Mammary epithelial cell (primary cell): ENCODE measurements at places on chromosomes 13 and 19.
A peak's percentile ranks its signal among the peaks of the same experiment; 100 is the strongest.

- DNase-seq = no peak
Observed at GRCh38 chr19:33794683-33795369, 1.8 kb upstream of the KCTD15 start.

- DNase-seq = no peak
Observed at GRCh38 chr13:99051768-99052455, 74.0 kb upstream of the DOCK9 start.

DNA sequence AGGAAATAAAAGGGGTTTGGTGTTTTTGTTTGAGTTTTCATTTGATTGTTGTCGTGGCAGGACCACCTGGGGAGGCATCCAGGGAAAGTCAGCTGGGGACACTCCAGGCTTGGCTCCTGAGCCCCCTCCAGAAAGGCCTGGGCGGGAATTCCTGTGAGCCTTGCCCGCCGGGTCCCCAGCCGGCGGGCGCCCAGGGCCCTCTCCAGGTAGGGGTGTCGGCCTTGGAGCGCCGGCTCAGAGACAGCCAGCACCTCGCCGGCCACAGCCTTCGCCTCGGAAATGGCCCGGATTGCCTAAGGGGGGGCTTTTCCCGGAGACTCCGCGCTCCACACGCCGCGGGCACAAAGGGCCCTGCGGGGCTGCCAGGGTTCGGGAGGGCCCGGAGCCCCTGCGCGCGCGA is 125.0 kb downstream of the TNFRSF19 start:
- DNase-seq = no peak

- peak; percentile 34 for DNase-seq
Observed at GRCh38 chr19:2494084-2494446, 18.1 kb downstream of the GADD45B start.

DNA sequence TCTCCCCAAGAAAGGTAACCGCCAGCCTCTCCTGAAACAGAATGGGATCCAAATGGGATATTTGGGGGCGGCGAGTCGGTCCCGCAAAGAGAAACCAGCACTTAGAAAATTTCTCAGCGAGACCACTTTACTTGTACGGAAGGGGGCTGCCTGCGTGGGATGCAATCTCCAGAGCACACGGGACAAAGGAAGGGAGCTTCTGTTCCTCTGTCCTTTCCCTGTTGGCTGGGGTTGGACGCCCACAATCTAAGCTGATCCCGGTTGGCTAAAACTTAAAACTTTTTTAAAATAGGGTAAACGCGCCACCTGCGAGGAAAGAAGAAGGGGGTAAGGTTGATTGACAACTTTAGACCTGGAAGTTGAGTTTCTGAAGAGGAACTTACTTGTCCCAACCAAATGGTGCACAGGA is 826 bp upstream of the BSG start:
- no peak for DNase-seq

DNA sequence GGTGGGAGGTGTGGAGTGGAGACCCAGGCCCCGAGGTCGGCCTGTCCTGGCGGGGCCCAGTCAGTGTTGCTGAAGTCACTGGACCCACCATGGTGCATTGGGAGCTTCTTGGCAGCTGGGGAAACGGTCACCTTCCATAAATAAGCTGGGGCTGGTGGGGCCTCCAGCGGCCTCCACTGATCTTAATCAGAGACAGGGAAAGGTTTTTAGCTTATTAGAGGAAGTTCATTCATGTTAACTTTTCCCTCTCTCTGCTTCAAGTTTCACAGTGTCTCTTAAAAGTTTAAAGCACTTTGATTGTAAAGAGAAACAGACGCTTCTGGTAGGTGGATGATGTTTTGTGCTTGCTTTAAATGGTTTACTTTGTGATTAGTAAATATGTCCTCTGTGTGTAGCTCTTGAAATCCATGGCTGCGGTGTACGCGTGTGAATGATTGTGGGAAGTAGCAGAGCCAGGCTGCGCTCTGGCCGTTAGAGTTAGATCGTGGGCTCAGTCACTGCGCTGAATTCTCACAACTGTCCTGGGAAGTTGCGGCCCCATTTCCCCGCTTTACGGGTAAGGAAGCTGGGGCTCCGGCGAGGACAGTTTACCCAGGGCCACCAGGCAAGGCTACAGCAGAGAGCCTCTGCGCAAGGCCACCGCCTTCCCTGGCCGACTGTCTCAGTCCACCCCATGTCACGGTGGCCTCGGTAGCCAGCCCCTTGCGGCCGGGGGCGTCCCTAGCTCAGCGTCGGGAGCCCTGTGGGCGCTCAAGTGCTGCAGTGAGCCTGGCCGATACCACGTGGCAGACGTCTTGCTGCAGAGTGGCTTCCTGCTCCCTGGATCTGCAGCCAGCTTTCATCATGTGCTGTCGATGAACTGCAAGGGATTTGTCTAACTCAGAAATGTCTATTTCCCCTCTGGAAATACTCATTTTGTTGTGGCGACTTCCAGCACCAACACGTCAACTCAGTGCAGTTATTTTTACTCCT is 16.5 kb upstream of the NDUFS7 start:
- DNase-seq = no peak

DNA sequence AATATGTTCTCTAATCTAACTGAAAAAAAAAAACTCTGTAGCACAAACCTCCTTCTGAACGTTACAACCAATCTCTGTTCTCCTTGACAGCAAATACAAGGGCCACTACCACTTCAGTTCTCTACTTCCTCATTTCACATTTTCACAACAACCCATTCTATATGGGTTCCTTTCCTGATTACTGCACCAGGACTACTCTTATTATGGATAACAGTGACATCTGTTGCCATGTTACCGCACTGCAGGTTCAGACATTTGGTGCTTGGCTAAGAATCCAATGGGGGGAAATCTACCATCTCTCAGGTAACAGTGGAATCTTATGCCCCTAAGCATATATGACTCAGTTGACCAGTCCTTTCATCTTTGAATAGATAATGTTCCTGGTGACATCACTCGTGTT is 11.6 kb upstream of the FPR3 start:
- peak; percentile 78 for DNase-seq

DNA sequence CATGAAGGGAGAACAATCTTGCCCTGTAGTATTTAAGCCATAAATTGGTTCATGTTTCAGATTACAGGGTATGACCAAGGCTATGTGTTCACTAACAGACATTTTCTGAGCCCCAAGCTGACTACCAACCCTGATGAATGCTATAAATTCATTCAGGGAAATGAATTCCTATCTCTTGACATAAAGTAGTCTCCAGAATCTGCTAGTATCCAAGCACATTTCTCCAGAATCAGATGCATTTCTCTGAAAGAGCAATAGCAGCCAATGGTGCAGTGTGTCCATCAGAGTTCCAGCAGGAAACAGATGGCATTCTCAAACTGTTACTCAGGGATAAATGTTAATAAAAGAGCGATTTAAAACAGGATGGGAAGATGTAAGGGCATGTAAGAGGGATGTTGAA is 226.4 kb downstream of the COG6 start:
- peak; percentile 14 for DNase-seq

- DNase-seq = no peak
Observed at GRCh38 chr13:79423801-79424642, 18.0 kb upstream of the RBM26 start.

DNA sequence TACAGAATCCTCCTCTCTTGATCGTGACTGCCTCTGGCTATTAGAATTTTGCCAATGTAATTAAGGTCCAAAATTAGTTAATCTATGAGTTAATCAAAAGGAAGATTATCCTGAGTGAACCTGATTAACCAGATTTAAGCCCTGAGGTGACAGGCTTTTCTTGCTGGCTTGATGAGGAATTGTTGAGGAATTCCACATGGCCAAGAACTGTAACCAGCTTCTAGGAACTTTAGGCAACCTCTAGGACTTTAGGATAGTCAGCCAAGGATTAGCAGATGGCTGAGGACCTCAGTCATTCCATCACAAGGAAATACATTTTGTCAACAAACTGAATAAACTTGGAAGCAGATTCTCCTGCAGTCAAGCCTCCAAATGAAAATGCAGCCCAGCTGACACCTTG is 84.8 kb downstream of the STOML3 start:
- peak; percentile 68 for DNase-seq

DNA sequence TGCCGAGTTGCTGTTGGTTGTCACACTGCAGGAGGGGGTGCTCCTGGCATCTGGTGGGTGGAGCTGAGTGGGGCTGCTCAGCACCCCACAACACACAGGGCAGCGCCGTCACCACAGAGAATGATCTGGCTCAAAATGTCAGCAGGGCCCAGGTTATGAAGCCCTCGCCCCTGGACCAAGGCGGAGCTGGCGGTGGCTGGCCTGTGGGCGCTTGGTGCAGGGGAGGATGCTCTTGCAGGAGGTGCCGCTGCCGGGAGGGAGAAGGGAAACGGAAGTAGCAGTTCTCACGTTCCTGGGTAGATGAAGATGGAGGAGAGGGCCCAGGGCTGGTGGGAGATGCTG is 14.2 kb upstream of the LENG8 start:
- DNase-seq = no peak

DNA sequence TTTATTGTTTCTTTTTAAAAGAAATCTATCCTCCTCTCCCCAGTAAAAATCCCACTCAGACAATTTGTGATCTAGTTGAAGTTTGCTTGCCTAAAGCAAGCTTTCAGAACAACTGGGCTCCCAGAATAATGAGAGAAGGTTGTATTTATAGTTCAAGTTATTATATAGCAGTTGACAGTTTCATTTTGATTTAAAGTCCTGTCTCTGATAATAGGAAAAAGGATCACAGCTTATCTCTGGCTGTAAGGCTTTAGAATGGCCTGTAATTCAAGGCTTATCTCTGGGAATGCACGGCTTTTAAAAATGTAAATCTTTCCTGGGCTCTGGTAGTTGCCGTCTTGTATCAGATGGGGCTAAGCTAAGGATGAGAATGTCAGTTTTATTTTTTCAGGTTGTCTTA is 123.3 kb upstream of the TMTC4 start:
- no peak for DNase-seq

DNA sequence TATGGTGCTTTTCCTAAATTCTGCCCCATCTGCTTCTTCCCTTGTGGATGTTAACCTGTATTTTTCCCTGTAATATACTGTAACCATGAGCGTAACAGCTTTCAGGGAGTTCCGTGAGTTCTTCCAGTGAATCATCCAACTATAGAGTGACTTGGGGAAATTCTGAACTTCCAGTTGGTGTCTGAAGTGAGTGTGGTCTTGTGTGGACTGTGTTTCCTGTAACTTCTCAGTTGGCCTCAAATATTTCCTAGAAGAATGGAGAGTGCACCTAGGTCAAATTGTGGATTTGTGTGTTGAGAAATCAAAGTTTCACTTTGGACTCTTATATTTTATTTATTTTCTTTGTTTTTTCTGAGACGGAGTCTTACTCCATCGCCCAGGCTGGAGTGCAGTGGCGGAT is 11.0 kb upstream of the ZNF766 start:
- no peak for DNase-seq

DNA sequence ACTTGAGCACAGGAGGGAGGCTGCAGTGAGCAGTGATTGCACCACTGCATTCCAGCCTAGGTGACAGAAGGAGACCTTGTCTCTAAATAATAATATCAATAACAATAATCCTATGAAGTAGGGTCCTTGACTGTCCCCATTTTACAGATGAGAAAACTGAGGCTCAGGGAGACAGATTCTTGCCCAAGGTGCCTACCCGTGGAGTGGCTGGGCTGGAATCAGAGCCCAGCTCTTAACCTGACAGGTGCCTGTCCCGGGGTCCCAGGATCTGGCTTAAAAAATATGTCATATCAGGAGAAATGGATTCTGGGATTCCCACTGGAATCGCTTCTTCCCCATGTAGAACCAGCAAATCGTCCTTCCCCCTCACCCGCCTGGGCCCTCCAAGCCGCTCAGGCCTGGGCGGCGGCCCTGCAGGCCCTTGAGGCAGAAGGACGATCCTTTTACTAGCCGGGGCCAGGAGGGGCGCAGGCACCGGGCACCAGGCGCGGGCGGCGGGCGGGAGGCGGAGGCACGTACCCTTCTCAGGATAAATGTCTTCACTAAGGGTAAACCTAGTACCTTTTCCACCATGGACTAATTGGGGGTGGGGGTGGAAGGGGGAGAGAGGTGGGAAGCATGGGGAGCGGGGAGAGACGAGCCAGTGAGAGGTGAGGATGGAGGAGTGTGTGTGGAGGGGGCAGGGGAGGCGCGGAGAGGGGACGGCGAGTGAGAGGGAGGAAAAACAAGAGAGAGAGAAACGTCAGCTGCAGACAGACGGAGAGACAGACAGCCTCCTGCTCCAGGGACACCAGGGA is 60.6 kb downstream of the COLGALT1 start:
- DNase-seq = no peak

GRCh38 chr19:17236811-17237543 is 8.7 kb downstream of the NR2F6 start:
- DNase-seq = no peak

- no peak for DNase-seq
Observed at GRCh38 chr19:29568036-29569025, 37.8 kb upstream of the POP4 start.

- DNase-seq = no peak
Observed at GRCh38 chr19:16372065-16372915, 47.7 kb downstream of the KLF2 start.

DNA sequence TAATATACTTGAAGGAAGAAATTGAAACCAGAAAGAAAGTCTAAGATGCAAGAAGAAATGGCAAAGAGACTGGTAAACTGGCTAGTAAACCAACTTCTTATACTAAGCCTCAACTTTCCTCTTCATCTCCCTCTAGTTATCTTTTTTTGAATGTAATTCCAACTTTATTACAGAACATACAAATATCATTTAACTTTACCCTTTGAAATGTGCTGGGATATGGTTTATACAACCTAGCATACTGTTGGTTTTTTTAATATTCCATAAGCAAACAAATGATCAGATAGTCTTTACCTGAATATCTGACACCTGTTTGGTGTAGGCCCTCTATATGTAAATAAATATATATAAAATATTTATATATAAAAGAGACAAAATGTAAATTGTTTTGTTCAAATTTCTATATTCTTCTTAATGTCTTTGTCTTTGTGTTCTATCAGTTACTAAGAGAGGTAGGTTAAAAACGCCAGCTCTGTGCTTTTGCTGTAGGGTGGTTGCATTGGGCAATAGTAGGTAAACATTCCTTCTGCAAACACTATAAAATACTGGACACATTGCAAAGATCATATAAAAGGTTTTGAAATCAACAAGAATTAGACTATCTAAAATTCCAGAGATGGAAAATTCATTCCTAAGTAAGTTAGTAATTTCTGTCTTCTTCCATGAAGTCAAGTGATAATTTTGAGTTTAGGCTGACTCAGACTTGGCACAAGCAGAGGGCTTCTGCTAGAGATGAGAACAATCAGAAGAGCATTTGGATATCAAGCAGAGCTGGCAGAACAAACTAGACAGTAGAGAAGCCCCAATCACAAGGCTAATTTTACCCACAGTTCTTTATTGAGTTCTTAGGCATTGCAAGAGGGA is 383.3 kb downstream of the RFC3 start:
- no peak for DNase-seq

DNA sequence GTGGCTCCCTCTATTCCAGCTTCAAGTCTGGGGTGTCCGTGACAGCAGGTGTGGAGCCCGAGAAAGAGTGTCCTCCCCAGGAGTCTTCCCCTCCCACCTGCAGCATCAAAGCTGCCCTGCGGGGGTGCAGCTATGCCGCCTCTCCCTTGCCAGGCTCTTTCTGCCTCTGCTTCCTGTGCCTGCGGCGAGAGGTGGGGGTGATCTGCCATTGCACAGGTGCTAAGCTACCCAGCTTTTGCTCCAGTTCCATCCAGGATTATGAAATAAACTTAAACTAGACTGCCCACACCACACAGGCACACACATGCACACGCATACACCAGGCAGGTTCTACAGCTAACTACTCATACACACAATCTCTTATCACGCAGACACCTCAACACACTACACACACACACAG is 104.7 kb upstream of the CLDN10 start:
- DNase-seq = no peak
